Calu3 (cell line): ENCODE measurements at places on chromosomes 1 and 21. TPM values are rescaled to one million over a fixed set of nuclear protein-coding genes. Genes with fewer than 3 reads are reported as not detected.

Gene KRTAP19-1
- not detected in 2 replicates for total RNA-seq

Gene GBP3
- 60.0 and 95.4 TPM in 2 replicates for total RNA-seq

Gene HFM1
- total RNA-seq, result not detected in 2 replicates

Gene KCNQ4
- total RNA-seq, result 0.92 and 1.4 TPM in 2 replicates

Gene CRNN
- total RNA-seq, result not detected in 2 replicates

Gene OSCP1
- 2.0 and 3.0 TPM in 2 replicates for total RNA-seq

Gene C1orf226
- total RNA-seq, result 10.5 and 14.1 TPM in 2 replicates

DNA sequence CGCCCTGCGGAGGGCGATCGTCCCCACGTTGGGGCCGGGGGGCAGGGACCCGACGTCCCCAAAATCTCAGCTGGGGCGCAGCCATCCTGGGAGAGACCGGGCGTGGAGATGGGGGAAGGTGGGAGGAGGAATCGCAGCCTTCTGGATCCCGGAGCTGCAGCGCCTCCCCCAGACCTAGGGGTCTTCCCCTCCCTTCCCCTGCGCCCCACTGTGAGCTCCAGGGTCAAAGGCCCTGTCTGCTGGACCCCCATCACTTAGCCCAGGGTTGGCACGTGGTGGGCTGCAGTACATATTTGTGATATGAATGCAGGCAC lies 90.2 kb upstream of the VAMP3 start:
- H3K36me3 ChIP-seq, result peaks cover 8% of the 10 kb centered on the region
- no peaks in the 10 kb centered on the region for H3K4me1 ChIP-seq
- peak overlapping the region; percentile 66 for H3K4me3 ChIP-seq
- no peak for DNase-seq
- H3K27ac ChIP-seq, result no peak overlapping the region
- peaks cover 54% of the 10 kb centered on the region for H3K27me3 ChIP-seq

DNA sequence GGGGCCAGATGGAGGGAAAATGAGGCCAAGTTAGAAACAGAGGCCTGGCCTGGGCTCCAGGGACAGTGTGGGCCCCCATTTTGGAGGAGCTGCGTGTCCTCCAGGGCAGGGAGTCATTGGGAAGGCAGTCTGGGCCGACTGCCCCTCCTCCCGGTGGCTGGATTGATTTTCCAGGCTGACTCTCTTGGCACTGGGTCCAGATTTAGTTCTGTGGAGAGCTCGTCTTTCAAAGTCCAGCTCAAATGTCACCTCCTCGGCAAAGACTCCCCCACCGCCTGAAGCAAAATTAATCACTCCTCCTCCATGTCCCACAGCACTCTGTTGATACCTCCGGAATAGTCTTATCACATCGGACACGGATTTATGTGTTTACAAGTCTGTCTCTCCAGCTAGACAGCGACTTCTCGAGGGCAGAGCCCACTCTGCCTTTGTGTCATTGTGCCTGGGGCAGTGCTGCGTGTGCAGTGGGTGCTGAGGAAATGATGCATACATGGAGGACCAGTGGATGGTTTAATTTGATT lies 175.1 kb downstream of the CAMTA1 start:
- peaks cover 25% of the 10 kb centered on the region for H3K27me3 ChIP-seq
- H3K36me3 ChIP-seq, result peaks cover 4% of the 10 kb centered on the region
- peaks cover 6% of the 10 kb centered on the region for H3K4me1 ChIP-seq
- no peak overlapping the region for H3K27ac ChIP-seq

GRCh38 chr1:161945306-161946060 lies 78.2 kb downstream of the OLFML2B start:
- no peak overlapping the region for H3K4me3 ChIP-seq
- no peaks in the 10 kb centered on the region for H3K27me3 ChIP-seq
- H3K27ac ChIP-seq, result no peak overlapping the region
- no peaks in the 10 kb centered on the region for H3K36me3 ChIP-seq
- DNase-seq, result no peak

DNA sequence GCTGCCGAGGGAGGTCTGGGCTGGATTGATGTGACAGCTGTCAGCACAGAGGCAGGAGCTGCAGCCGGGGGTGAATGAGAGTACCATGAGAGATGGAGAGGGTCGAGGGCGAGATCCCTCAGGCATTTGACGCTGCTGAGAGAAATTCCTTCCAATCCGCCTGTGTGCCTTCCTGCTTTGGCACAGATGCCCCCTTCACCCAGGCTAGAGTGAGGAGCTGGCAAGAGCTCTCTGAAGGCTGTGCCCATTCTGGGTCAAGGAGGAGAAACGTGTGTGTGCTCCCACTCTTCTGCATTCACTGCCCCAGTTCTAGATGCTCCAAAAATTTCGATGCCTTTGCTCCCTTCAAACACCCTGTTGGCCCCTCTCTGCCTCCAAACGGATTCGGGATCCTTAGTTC lies 4.8 kb downstream of the ARTN start:
- H3K36me3 ChIP-seq, result peaks cover 19% of the 10 kb centered on the region
- H3K4me1 ChIP-seq, result no peaks in the 10 kb centered on the region
- no peak overlapping the region for H3K27ac ChIP-seq

DNA sequence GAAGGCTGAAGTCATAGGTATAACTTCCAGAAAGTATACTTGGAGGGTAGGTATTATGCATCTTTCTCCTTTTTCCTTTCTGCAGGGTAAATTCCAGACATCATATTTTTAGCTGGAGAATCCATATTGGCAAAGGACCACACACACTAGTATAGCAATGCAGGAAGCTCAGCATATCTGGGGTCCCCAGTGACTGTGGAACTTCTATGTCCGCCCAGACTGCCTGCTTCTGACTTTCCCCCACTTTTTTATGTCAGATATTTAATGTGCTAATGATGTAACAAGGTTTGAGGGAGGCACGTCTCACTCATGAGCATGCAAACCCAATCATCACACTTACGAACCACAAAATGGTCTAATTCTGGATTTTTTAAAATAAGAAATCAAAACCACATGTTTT lies 90.4 kb downstream of the BACH1 start:
- H3K27me3 ChIP-seq, result no peaks in the 10 kb centered on the region
- H3K36me3 ChIP-seq, result no peaks in the 10 kb centered on the region
- DNase-seq, result no peak
- H3K4me3 ChIP-seq, result no peak overlapping the region
